ENCODE measurements at places on chromosomes 2 and 18.

GRCh38 chr18:52046842-52047241 is 293.2 kb upstream of the DCC start:
- no peak for DNase-seq

GRCh38 chr2:57107353-57107752 is 923.6 kb downstream of the CCDC85A start:
- DNase-seq = no peak

- no peak for DNase-seq
Observed at GRCh38 chr2:239500574-239501550, 100.0 kb upstream of the HDAC4 start.

DNA sequence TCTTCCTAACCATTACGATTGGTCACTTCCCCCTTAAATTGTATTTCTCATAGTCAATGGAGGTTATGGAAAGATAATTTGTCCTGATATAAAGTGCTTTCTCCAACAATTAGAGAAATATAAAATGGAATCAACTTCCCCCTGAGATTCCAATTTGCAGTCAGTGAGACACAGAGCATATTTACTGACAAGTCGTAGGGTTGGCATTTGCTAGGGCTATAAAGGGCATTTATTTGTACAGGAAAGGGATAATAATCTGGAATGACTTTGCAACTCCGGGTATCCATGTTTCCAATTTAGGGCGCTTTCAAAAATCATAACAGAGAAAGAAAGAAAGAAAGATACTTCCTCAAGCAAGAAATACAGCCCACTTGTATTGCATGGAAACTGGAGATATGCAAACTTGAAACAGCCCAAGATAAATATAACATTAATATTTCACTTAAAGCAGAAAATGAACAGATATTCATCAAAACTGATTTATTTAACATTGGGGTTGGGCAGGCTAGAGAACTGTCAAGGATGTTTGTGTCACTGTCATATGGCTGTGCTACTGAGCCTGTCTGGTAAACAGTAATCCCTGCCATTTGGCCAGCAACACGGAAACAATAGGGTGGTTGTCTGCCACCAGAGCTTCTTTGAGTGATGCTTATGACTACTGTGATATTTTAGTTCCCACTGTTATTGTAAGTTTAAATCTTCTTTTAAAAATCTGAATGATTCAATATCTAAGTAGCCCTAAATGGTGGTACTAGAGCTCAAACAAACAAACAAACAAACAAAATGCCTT is 621.8 kb downstream of the LRP1B start:
- no peak for DNase-seq

Data from mesothelial cell of epicardium (in vitro differentiated cells).